ENCODE measurements at places on chromosomes 4 and X.

GRCh38 chr4:17681281-17682221, 67.1 kb downstream of the MED28 start:
- no peak for DNase-seq

- DNase-seq: no peak
These were observed 202.2 kb downstream of the NLGN4X start for GRCh38 chrX:6026429-6026828.

DNA sequence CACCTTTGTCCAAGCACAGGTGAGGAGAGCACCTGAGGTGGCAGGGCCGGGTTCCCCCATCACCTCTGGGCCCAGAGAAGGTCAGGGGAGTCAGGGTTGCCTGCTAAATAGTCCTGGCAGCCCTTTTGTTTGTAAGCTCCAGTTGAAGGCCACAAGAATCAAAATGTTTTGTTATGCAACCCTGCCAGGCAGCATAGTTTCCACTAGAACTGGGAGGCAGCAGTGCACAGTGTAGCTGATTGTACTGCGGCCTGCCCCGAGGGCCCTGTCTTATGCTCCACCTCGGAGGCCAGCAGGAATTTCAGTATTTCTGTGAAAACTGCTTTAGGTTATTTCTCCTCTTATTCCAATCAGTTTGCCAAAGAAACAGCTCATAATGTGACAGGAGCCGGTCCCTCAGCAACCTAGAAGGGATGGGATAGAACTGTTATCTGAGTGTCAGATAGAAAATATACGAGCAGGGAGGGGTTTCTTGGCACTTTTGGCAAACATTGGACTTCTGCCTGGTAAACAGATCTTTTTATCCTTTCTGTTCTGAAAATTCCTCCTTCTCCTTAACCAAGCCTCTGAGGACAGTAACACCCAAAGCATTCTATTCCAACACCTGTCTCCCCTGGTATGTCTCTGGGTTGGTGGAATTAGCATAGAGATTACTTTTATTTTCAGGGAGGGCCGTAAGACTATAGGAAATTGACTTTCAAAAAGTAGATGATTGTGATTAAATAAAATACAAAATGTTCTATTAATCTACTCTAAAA, 93.6 kb downstream of the LNX1 start:
- no peak for DNase-seq

DNA sequence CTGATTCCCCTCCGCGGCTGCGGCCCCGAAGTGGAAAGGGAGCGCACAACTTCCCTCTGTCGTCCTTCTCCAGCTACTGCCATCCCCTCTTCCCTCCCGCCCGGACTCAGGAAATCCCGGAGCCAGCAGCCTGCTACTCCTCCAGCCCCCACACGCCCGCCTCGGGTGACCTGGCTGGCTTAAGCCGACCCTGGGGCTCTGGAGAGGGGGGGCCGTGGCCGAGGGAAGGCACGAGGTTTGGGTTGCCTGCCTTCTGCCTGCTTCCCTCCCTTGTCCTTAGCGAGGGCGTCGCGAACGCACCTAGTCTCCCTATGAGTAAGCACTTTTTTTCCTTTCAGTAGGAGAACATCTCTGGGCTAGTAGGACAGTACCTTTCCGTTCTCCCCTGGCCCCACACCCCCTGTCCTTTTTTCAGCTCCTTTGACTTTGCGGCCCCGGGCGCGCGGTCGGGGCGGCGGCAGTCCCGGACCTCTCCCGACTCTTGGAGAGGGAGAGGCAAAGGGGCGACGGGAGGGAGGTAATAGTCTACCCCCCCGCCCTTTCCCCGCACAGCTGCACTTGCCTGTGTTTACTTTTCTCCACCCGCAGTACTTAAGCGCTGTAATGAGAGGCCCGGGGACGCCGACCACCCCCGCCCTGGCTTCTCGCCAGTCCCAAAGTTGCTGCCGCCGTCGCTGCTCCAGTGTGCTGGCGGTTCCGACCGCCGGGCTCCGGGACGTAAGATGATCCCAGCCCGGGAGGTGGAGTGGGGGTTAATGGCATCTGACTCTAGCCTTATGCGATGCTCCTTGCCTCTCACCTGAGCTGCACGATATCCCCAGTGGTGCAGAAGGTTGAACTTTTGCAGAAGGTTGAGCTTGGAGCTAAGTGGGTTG, 868 bp downstream of the PLS3 start:
- peak; percentile 51 for DNase-seq

- no peak for DNase-seq
These were observed 5.2 kb upstream of the PITX2 start for GRCh38 chr4:110627977-110628662.
